Endodermal cell (in vitro differentiated cells): ENCODE measurements at places on chromosomes 3 and 15.

DNA sequence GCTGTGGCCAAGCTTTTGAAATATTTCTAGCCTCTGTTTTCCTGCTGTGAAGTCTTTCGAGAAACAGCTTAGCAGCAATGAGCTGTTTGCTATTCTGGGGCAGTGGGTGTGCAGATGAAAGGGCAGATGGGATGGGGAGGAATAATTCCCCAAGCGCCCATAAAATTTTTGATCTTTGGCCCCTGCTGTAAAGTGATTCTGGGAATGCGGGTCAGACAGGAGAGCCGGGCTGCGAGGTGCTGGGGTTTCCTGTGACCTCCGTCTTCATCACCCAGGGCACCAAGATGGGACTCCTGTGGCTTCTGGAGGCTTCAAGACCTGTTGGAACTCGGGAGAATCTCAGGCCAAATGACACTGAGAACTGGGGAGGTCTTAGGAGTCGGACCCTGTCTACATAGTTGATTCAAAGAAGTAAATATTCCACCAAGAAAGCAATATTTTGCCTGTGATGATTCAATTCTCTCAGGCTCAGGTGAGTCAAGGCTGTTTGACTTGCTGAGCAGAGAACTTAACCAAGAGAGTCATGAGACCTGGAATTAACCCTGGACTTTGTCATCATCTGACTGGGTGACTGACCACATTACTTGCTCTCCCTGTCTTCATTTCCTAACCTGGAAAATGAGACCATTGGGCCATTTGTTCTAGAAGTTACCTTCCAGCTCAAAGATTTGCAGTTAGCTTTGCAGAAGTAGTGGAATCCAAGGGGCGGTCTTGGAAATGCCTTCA is 86.4 kb downstream of the POLR2M start:
- no peak for DNase-seq

- peak; percentile 35 for DNase-seq
These were observed 325.0 kb downstream of the CGGBP1 start for GRCh38 chr3:87733671-87734367.

GRCh38 chr15:40323953-40324937 is 753 bp downstream of the INAFM2 start:
- peak; percentile 72 for DNase-seq

- no peak for DNase-seq
These were observed 197.6 kb downstream of the RORA start for GRCh38 chr15:61031532-61031931.

DNA sequence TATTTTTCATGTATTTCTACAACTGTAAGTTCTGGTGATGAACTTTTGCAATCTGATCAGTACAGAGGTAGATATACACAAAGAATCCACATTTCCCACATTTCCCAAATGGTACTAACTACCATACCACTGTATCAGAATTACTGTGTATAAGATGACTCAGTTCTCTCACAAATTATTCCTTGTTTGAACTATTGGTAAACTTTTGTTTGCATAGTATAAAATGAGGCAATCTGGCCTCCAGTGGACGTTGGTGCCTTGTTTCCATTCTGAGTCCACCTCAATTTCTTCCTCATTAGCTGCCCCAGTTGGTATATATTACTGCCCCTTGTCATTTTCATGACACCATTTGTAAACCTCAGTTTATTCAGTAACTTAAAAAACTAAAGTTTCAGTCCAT is 38.5 kb downstream of the SPTSSB start:
- no peak for DNase-seq

DNA sequence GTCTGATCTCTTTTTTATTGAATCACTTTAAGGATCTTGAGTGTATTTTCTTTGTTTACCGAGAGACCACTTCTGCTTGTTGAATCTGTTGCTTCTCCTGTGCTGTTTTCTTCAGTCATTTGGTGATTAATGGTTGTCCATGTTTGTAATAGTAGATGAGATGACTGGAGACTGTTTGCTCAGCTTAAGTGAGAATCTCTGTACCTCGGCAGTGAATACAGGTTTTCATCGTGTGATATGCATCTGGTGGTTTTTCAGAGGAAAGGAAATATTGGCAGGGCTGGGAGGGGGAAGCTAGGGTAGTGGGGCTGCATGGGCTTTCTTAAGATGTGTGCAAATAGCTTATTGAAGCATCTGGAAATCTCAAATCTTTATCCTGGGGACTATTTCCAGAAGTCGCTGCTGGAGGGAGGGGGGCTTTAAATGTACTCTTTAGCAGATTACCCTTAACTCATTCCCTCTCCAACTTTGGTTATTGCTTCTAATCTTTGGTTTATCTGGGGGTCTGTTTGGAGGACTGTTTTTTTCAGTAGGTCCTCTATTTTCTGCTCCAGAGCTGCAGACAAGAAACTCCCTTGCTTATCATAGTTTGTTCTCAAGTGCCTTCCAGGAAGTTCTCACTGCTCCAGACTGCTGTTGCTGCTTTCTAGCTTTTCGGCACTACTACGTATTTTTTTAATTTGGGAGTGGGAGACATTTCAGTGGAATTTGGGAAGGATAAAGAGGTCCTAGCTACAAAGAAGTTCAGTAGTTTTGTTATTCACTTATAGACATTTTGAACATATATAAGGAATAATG is 19.4 kb downstream of the CMTM8 start:
- no peak for DNase-seq
